ENCODE measurements at places on chromosomes 1 and 21. TPM values are rescaled to one million over a fixed set of nuclear protein-coding genes. Genes with fewer than 3 reads are reported as not detected.

- no peak for ATAC-seq
Measured at GRCh38 chr1:27605796-27606707, 2.1 kb upstream of the AHDC1 start.

DNA sequence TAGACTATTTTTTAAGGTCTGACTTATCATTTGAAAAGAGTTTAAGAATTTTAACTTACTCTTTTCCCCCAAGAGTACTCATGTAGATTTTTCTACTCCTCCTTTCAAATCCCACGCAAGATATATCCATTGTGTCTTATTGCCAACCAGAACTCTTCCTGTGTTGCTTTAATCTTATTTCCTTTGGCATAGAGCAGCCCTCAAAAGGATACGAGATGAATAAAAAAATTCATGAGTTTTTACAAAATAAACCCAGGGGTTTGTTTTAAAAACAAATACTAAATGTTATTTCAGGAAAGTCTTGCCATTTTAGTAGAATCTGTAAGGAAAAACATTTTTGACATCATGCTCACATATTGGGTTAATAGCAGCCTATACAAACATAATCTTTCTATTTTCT, 543.2 kb upstream of the CXADR start:
- ATAC-seq: no peak

- peak; percentile 52 for ATAC-seq
Measured at GRCh38 chr1:150009604-150010392, 728 bp downstream of the OTUD7B start.

DNA sequence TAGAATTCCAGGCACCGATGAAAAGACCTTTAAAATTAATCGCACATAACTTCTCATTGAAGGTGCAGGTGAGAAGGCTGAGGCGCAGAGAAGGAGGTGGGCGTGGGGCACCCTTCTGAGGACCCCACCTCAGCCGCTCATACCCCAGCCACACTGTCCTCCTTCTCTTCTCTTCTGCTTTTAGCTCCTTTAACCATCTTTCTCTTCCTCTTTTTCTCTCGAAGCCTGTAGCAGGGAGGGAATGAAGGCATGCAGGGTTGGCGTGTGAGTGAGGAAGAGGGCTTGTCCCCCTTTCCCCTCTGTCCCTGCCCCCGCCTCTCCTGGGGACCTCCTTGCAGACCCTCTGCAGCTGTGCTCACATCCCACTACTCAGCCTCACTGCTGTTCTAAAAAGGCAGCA, 57.8 kb upstream of the CACNA1E start:
- no peak for ATAC-seq

- ATAC-seq: no peak
Measured at GRCh38 chr1:238675221-238675620, 711.1 kb upstream of the CHRM3 start.

- ATAC-seq: no peak
Measured at GRCh38 chr1:47927165-47927564, 70.0 kb downstream of the TRABD2B start.

GRCh38 chr1:162250004-162250730, 126.5 kb downstream of the SPATA46 start:
- ATAC-seq: no peak

Gene CYP4A22
- total RNA-seq: 0.87 TPM
